Right renal cortex interstitium (tissue), 3 donors: ENCODE measurements at places on chromosomes 3 and 15.

- DNase-seq, result no peak
These were observed 129.3 kb downstream of the RBMS3 start for GRCh38 chr3:29410220-29410619.

DNA sequence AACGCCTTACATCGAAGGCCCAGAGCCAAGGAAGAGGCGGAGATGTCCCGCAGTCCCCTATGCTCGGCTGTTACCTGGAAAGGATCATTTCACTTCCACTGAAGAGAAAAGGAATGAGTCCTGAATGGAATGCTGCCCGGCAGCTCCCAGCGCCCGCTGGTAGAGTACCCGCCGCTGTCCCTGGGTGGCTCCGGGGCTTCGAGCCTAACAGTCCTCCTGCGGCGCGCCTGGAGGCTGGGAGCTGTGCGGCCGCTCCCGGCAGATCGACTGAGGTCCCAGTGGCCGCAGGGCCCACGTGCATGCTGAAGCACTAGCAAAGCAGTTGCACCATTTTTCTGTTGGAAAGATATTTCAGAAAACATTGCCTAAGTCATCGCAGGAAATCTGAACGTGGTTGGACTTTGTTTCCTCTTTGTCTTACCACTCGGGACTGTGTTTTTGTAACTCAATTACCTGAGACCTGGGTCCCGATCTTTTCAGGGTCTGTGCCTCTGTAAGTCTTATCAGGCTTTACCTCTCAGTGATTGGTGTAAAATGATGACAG is 984 bp downstream of the RNU6-1 start:
- DNase-seq, result no peak

- no peak for DNase-seq
These were observed 22.0 kb downstream of the C15orf39 start for GRCh38 chr15:75223688-75224087.

DNA sequence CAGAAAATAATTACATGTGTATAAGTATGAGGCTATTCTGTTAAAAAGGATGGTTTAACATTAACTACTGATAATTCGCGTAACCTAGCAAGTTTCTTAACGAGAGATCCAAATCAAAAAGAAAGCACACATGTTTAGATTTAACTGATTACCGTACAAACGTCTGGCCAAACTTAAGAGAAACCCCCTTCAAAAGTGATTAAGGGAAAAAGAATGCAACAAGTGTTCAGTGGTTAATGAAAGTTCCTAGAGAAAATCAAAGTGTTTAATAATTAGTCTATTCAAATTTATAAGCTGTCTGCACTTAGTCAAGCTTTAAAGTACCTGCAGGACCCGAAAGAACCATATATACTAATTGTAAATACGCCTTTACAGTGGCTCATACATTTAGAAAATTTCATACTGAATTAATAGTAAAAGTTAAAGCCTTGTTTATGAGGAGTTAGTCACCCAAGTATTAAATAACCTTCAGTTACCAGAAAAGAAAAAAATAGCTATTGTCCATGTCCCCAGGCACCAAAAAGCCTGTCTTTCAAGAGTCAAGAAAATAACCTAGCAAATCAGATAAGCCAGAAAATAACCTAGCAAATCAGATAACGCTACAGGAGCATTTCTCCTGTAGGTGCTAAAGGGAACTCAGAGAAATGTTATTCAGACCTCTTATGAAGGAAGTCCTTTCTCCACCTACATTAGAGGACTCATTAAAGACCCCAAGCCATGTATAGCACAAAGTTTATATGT is 34.6 kb downstream of the ZNF589 start:
- DNase-seq, result no peak

DNA sequence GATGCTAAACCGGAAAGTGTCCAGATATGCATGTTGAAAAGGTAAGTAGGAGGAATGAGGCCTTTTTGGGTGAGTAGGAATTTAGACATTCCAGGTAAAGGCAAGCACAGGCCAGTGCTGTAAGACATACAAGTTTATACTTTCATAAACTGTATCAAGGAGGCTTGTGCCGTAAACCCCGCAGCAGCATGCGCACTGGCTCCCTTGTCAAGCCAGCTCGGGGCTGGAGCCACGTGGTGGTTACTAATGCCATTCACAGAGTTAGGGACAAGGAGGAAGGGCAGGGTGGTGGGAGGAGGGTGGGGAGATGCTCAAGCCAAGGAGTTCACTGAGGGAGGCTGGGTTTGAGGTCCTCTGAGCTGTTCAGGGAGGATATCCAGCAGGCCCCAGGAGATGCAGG is 35.8 kb downstream of the PLD1 start:
- no peak for DNase-seq

GRCh38 chr3:113035387-113035982 is 44.7 kb downstream of the GTPBP8 start:
- no peak for DNase-seq

GRCh38 chr3:124014366-124014942 is 22.5 kb upstream of the ROPN1 start:
- DNase-seq, result no peak

- no peak for DNase-seq
These were observed 1303.3 kb downstream of the OTOL1 start for GRCh38 chr3:162799910-162800309.

DNA sequence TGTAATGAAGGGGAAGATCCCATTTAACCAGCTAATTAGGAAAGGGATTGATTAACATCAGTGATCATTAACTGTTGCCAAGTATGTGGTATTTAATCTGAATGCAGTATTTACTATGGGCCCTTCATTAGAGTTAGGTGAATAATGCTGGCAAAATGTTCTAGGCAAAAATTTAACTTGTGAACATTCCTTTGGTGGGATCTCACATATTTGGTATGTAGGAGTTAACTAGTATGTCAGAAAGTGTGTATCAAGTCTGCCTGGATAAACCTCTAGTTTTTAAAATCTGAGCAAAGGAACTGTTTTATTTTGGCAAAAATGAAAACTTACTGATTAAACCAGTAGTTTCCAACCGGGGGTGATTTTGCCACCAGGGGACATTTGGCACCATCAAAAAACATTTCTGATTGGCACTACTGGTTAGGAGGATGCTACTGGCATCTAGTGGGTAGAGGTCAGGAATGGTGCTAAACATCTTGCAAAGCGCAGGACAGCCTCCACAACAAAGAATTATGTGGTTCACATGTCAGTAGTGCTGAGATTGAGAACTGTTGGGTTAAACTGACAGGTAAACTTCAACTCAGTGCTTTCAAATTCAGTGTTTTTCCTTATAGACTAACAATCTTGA is 22.5 kb downstream of the LRTM1 start:
- no peak for DNase-seq

DNA sequence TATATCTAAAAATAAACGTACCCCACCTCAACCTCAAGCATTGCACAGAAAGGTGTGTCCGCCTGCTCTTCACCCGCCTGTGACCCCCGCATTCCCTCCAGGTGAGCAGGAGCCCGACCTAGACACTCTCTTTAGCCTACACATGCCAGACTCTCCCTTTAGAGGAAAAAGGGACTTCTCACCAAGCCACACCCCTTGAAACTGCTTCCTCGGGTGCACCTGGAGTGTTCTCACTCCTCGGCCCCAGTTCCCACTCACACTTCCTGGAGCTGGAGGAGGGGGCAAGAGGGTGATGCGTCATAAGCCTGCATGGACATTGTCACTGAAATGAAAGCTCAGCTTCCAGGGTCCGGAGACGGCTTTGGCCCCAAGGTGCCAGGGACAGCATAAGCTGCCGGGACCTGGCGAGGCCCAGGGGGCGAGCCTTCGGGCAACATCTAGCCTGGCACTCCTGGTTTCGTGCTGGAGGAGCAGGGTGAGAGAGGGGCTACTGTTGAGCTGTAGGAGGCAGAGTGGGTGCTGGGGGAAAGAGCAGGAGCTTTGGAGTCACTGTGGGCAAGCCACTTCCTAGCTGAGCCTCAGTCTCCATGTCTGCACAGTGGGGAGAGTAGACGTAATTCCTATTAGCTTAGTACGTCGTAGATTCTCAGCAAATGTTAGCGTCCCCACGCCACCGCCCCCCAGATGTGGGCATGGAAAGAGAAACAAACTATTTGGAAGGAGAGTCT is 9.8 kb upstream of the MUC4 start:
- no peak for DNase-seq

- no peak for DNase-seq
These were observed 3.1 kb downstream of the MYRIP start for GRCh38 chr3:39812537-39812936.

DNA sequence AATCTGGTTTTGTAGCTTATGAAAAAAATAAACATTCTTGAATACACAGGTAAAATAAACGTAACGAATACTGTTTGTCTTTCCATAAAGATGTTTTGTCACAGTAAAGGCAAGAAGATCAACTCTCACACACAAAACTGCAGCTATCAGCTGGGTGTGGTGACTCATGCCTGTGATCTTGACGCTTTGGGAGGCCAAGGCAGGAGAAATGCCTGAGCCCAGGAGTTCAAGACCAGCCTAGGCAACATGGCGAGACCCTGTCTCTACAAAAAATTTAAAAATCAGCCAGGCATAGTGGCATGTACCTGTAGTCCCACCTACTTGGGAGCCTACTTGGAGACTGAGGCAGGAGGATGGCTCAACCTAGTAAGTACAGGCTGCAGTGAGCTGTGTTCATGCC is 39.6 kb downstream of the CBLB start:
- DNase-seq, result no peak

GRCh38 chr3:161171639-161172552 is 49.2 kb upstream of the NMD3 start:
- DNase-seq, result no peak

DNA sequence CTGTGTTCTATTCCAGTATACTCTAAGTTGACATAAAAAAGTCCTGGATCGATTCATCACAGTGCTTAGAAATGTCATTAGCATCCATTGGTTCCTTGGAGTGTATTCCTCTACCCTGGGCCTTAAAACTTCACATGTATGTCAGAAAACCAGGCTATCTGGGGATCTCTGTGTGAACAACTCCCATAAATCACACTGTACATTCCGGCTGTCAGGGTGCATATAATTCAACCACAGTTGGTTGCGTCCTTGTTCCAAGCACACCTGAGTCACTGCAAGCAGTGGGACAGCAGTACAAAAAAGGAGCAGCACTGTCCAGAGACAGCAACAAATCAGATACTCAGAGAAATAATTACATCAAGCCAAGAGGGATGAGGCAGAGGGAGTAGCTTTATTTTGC is 52.4 kb downstream of the PDZRN3 start:
- DNase-seq, result peak; percentile 52

DNA sequence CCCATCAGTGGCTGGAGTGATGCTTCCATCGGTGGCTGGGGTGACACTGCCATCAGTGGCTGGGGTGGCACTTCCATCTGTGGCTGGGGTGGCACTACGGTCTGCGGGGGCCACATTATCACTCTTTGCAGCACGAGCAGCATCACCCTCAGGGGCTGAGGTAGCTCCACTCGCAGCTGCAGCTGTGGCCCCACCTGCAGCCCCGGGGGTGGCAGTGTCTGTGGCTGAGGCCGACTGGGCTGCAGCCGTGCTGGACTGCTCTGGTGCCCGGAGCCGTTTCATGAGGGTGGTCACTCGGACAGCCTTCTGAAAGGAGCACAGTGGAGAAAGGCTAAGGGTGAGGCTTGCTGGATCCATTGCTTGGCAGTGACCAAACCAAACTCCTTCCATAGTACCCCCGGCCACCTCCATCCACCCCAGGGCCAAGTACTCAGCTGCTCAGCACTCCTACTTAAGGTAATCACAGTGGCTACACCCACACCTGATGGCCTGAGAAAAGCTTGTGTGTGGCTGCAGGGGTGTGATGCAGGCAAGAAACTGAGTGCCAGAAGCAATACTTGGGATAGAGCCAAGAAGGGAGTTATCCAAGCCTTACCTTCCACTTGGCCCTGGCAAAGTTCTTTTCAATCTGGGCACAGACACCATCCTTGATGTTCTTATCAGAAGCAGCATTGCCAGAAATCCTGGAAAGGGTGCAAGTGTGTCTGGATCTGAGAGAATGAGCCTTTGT is 3.4 kb upstream of the TRAIP start:
- DNase-seq, result no peak

- DNase-seq, result no peak
These were observed 23.1 kb downstream of the ANXA2 start for GRCh38 chr15:60374628-60375081.

- DNase-seq, result no peak
These were observed 21.7 kb upstream of the ARID3B start for GRCh38 chr15:74519311-74519710.

DNA sequence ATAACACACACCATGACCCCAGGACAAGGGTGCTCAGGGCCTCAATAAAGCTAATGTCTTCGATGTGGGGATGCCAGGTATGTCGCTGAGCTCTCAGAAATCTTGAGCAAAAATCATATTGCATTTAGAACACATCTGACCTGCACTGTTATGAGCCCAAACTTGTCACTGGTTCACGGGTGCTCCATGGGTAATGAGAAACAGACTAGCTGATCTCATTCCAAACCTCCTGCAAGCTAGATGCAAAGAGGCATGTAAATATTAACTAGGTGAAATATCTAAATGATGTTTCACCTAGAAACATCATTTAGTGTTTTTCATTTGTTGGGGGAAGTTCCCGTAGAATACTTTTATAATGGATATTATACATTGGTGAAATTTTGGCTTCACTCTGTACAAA is 549.4 kb downstream of the OCA2 start:
- no peak for DNase-seq

- no peak for DNase-seq
These were observed 31.9 kb downstream of the RASGRP1 start for GRCh38 chr15:38532728-38533127.

GRCh38 chr3:29065211-29065785 is 215.6 kb upstream of the RBMS3 start:
- peak; percentile 45 for DNase-seq

- DNase-seq, result no peak
These were observed 61.9 kb upstream of the TLE3 start for GRCh38 chr15:70159713-70160009.

DNA sequence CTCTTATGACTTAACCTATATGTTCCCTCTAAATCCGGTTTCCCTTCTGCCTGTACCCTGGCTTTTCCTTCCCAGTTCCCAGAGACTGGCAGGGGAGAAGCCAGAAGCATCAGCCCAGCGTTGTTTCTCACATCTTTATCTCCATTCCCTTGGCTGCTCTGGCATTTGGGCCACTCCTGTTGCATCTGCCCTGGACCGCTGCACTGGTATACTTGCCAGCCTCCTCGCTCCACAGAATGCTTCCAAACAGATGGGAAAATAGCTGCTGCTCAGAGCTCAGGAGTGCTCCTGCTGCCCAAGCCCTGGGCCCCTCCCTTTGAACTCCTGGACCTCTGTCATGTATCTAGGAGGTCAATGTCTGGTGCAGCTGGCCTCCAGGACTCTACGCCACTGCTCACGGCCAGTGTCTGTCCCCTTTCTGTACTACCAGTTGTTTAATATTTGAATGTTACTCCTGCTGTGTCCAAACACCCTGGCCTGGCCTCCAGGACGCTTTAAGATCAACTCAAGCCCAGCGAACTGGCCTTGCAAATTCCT is 6.8 kb downstream of the SPINT1 start:
- no peak for DNase-seq

DNA sequence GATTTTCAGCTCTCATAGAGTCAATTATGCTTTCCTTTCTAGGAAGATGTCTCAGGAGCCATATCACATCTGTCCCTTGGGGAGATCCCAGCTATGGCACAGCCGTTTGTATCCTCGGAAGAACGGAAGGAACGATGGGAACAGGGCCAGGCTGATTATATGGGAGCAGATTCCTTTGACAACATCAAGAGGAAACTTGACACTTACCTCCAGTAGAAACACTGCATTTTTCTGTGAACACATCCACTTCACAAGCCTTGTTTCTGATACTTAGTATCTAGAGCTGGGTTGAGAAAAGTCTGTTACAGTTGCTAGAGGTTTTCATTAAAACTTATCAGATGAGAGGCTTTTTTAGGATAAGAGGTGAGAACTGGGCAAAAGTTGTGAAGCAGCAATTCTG is 35.4 kb downstream of the GYG1 start:
- DNase-seq, result no peak
